Jurkat, Clone E6-1 (cell line): ENCODE measurements at places on chromosomes 7 and 10.

GRCh38 chr10:30993155-30993554 is 38.5 kb downstream of the ZNF438 start:
- DNase-seq = no peak

DNA sequence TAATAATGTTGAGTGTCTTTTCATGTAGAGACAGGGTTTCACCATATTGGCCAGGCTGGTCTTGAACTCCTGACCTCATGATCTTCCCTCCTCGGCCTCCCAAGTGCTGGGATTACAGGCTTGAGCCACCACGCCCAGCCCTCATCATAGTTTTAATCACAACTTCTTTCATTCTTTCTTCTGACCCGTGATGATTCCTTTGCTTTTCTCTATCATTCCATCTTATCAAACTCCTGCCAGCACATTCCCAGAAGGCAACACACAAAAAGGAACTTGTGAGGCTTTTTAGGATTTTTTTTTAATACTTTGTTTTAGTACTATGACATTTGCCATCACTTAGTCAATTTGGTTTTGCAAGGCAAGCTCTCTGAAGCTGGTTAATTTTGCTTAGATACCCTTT is 77.5 kb upstream of the MEOX2 start:
- DNase-seq = no peak

- no peak for DNase-seq
These were observed 2.5 kb downstream of the VSTM4 start for GRCh38 chr10:49112851-49113250.

DNA sequence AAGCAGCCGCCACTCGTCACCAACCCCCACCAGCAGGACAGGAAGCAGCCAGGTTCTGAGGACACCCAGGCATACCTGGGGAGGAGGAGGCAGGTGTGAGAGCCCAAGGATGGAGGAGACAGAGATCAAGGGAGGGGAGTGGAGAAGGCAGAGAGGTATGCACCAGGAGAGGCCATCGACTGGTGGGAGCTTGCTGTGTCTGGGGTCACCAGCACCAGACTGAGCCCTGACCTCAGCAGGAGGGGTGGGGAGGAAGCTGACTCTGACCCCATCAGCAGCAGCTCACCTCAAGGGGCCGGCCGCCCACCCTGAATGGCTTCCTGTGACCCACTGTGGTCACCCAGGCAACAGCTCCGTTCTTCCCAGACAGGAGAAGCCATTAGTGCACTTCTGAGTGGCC is 7.8 kb downstream of the VIPR2 start:
- no peak for DNase-seq

GRCh38 chr7:29596593-29597178 is 33.1 kb downstream of the PRR15 start:
- DNase-seq = no peak

- no peak for DNase-seq
These were observed 69.5 kb upstream of the ZNF92 start for GRCh38 chr7:65304175-65304574.

- no peak for DNase-seq
These were observed 122.4 kb downstream of the PLXNA4 start for GRCh38 chr7:132453826-132454225.

GRCh38 chr7:111224354-111225231 is 133.7 kb downstream of the LRRN3 start:
- DNase-seq = no peak

DNA sequence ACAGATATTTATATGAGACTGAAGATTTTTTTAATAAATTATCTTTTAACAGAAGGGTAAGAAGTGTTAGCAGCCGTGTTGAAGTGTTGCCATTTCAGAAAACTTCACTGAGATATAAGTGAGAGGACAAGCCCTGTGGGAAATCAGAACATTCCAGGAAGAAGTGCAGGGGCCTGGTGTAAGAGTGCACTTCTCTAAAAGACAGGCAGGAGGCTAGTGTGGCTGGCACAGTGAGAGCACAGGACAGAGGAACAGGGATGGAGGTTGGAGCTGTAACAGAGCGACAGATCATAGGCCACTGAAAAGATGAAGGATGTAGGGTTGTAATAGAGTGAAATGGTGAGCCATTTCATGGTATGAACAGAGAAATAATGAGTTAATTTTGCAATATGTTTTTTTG is 608.9 kb downstream of the SORCS1 start:
- no peak for DNase-seq

- DNase-seq = no peak
These were observed 19.2 kb downstream of the TMEM270 start for GRCh38 chr7:73879977-73880681.

- DNase-seq = no peak
These were observed 118.0 kb downstream of the PPP1R3A start for GRCh38 chr7:113800826-113801225.

- DNase-seq = no peak
These were observed 33.8 kb downstream of the NOLC1 start for GRCh38 chr10:102185811-102186527.

DNA sequence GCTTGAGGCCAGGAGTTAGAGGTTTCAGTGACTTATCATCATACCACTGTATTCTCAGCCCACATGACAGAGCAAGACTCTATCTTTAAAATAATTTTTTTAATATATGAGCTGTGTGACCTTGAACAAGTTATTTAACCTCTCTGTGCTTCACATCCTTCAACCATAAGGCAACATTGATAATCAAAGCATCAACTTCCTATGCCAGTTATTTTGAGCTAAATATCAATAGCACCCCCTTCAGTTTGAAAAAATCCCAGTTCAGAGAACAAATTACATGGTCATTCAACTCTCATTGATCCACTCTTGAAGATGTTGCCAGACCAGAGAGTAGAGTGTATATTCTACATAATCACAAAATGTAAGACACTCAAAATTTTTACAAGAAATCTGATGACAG is 53.0 kb downstream of the ASNS start:
- DNase-seq = no peak

- no peak for DNase-seq
These were observed 221.3 kb upstream of the TCERG1L start for GRCh38 chr10:131532745-131533341.

GRCh38 chr7:43584195-43584586 is 1.3 kb downstream of the STK17A start:
- no peak for DNase-seq

DNA sequence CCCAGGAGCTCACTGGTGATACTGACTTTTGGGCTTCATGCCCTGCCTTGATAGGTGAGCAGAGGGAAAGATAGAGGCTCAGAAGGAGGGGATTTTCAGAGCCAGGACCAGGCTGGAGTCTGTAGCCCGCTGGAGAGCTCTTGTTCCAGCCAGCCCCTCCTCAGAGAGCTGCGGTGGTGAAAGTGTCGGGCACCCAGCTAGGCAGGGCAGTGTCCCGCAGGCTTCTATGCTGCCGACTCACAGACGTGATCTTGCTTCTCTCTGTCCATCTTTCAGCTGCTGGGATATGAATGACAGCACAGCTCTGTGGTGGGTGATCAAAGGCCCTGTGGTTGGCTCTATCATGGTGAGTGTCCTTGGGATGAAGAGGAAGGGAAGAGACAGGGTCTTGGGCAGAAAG is 35.2 kb downstream of the ADCYAP1R1 start:
- no peak for DNase-seq

GRCh38 chr7:23404546-23405239 is 65.6 kb downstream of the IGF2BP3 start:
- no peak for DNase-seq

DNA sequence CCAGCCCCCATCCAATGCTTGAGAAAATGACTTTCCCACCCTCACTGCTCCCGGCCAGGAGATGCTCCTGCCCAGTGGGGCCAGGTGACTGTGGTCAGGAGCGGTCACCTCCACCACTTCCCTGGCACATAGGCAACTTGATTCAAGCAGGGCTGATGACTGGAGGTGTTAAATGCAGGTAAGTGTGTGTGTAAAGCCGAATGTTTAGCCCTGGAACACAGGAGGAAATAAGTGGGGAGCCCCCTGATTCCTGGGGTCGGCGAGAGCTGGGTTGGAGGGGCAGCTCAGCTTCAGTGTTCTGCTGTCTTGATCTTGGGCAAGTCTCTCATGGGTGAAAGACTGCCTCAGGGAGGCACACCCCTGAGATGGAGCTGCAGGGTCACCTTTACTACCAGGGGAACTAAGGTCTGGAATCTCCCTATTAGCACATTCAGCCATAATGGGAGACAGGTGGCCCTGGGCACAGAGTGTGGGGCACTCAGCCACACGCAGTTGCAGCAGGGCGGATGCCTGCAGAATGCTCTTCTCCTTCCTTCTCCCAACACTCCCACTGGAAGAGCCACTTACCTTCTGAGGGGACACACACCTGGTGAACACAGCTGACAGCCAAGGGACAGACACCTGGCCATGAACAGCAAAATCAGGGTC is 124.1 kb downstream of the PTPN20 start:
- DNase-seq = no peak

- DNase-seq = no peak
These were observed 137.0 kb upstream of the FGFR2 start for GRCh38 chr10:121735263-121735662.

DNA sequence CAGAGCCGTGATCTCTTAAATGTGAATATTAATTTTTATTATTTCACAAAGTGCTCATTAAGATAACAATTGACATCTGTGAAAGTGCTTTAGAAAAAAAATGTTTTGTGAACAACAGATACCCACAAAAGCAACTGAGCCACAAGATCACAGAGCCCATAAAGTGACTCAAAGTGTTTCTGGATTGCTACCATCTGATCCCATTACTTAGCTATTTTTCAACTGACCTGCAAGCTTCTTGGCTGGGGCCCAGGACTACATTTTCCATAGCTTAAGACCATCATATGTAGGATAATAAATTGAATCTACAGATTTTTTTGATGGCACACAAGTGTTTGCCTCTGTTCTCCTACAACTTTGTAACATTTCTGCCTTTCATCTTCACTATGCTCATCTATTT is 674.4 kb downstream of the PHTF2 start:
- DNase-seq = no peak

DNA sequence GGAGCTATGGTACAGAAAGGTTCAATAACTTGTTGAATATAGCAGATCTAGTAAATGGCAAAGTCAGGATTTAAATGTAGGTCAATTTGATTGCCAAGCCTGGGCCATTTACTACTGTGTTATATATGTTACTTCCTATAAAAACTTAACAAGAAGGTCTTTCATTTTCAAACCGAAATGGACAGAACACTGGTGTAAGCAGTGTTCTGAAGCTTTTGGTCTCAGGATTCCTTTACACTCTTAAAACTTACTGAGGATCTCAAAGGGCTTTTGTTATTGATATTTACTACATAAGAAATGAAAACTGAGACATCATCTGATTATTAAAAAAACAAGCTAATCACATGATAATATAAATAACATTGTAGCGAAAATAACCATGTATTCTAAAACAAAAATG is 114.7 kb downstream of the PTEN start:
- DNase-seq = no peak

- DNase-seq = no peak
These were observed 445.1 kb upstream of the ZMIZ1 start for GRCh38 chr10:78623578-78624215.

DNA sequence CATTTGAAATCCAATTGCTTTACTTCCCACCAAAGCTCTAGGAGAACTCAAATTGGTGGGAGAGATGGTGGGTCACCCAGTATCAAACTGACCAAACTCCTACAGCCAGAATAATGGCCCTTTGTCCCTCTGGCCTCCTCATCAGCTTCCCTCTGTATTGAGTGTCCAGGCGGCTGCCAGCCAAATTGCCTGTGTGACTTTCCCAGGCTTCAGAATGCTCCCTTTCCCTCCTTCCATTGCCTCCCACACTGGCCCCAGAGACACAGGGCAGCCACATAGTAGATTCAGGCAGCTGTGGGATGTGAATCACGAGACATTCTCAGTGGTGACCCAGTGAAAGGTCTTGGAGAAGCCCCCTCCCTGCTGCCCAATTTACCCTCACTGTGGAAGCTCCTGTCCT is 12.7 kb upstream of the VDAC2 start:
- no peak for DNase-seq

GRCh38 chr10:35456153-35456720 is 119.9 kb downstream of the CCNY start:
- DNase-seq = no peak

GRCh38 chr7:148962440-148962822 is 65.9 kb downstream of the PDIA4 start:
- no peak for DNase-seq

DNA sequence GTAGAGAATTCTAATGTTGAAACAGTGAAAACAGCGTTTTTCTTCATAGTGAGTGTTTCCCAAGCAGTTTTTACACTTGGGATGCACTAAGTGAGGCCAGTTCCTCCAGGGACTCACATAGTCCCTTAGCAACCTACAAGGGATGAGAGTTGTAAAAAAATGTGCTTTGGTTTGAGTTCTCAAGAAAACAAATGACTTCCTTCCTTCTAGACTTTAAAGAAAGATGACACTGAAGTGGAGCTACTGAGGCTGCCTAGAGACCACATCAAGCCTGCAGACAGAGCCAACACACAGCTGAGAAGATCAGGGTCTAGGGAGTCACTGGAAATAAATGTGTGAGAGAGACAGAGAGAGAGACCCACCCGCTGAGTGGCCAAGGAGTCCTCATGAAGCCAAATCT is 264.4 kb downstream of the TNS3 start:
- peak; percentile 41 for DNase-seq

DNA sequence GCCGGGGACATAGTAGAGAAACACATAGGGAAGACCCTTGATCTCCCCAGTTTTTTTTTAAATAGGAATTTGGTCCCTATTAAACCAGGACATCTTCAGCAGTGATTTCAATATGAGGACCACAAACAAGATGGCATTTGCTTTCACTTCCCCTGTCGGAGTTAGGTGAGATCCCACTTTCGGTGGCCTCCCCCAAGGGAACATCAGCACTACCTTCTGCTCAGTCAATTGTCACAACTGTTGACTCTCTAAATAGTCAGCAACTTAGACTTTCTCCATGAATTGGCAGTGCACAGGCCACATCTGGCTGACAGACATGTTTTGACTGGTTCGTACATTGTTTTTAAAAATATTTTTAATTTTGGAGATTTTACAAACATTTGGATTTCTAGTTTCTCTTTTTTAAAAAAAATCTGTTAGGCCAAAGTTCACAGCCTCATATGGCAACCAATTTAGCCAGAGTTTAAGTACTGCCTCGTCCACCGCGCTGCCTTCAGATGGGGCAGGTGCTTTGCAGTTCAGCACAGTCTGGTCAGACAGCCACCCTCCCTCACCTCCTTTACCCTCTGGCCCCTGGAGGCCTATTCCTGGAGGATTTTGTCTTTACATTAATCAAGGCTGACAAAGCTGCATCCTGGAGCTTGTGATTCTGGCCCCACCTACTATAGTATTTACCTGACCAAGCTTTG is 139.2 kb upstream of the PRR15 start:
- no peak for DNase-seq

- no peak for DNase-seq
These were observed 729.3 kb upstream of the AUTS2 start for GRCh38 chr7:68868978-68869377.

DNA sequence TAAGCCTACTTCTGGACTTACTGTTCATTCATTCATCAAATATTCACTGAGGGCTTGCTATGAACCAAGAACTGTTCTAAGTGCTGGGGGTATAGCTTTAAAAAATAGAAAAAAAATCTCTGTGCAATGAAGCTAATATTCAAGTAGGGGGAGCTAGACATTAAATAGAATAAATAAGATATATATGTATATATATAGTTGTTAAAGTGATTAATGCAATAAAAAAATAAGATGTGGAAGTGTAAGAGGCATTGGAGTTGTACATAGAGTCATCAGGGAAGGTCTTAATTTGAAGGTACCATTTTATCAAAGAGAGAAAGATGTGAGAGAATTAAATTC is 181.2 kb upstream of the AGR3 start:
- no peak for DNase-seq

- no peak for DNase-seq
These were observed 65.5 kb downstream of the C10orf143 start for GRCh38 chr10:130045091-130045652.

GRCh38 chr10:58444321-58444720 is 59.1 kb downstream of the TFAM start:
- no peak for DNase-seq
